Activated CD4-positive, alpha-beta T cell treated with anti-CD3 and anti-CD28 coated beads, Interleukin-2, amount 50 U/mL, for 48 hours (primary cell): ENCODE measurements at places on chromosomes 16 and 17.

- no peak for DNase-seq
These were observed 20.7 kb downstream of the TRAP1 start for GRCh38 chr16:3696425-3697218.

GRCh38 chr17:36647636-36648035 is 46.3 kb downstream of the MRM1 start:
- DNase-seq, result no peak

GRCh38 chr17:1907909-1908698 is 78.3 kb downstream of the RPA1 start:
- DNase-seq, result peak; percentile 5

GRCh38 chr17:76635659-76636360 is 7.7 kb downstream of the ST6GALNAC1 start:
- no peak for DNase-seq

- no peak for DNase-seq
These were observed 11.7 kb downstream of the GAA start for GRCh38 chr17:80113033-80113484.

DNA sequence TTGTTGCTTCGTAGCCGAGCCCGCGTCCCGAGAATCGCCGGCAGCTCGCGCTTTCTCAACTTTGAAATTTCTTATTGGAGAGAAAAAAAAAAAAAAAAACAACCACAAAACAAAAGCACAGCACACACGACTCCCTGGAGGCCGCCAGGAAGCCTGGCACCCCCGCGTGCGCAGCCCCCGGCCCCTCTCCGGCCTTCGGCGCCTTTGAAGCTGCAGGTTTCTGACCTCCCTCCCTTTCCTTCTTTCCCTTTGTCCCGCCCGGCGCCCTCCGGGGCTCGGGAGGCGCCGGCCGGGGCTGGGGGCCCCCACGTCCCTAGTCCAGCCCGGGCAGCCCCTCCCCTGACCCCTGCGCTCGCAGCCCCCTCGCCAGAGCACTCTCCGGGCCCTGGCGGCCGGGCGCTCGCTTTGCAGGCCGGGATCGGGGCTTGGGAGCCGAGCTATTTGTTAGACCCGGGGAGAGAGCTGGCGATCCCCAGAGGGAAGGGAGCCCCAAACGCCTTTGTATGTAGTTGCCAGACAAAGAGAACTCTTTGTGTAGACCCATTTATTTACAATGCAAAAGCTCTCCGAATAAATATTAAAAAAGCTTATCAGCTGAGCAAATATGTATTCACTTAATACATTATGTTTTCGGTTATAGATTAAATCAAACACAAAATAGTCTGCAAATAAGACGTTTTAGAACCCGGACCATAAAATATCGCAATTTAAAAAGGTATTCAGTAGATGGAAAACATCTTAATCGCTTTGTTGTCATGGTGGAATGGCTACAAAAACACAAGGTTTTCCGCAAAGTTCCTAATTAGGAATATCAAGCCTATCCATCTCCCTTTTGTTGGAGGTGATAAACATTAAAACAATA is 2.3 kb downstream of the BAHCC1 start:
- DNase-seq, result peak; percentile 36
